Motor neuron (in vitro differentiated cells): ENCODE measurements at places on chromosomes 6 and 20.

DNA sequence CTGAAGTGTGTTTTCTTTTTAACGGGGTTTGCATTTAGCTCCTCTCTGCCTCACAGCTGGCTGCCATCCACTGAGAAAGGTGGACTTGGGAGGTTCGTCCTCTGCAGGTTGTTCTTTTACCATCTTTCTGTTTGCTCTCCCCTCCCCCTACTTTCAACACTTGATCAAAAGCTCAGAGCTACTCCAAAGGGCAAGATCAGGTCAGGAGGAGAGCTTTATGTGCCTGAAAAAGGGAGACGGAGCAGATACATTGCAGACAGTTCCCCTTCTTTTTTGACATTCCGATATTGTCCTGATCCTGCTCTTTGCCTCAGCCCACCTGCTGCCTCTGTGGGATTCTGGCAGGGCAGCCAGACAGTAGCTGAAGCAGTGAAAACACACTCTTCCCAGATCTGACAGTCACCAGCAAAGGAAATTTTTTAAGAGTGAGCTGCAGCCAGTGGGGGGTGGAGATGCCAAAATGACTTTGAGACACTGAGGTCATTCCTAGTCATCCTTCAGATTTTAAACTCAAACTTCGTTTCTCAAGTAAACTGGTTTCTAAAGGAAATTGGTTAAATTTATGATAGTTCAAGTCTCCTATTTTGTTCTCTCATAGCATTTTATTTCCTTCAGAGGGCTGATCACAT is 26.5 kb downstream of the SMLR1 start:
- no peak for ATAC-seq

DNA sequence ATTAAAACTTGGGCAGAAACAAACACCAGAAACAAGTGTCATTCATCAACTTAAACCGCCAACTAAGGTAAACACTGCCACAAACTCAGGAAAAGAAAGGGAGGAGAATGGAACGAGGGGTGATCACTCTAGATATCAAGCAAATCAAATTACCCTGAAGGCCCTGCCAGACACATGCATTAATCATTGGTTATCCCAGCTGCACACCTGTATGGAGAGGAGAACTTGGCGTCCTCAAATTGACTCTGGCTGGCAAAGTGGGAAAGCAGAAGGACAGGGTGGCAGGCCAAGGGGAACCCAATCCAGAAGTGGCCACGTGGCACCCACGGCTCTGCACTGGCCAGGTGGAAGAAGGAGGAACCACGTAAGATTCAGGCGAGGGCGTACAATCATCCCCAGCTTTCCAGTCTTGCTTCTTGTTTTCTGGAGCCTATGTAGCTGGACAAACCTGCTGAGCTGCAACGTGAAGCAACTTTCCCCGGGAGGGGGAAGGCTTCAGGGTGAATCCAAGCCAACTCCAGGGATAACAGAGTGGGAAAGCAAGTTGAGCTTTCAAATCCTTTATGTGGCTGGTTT is 156.2 kb upstream of the JARID2 start:
- no peak for ATAC-seq

- ATAC-seq = peak; percentile 35
Observed at GRCh38 chr6:147508866-147509608, 547 bp downstream of the SAMD5 start.

- no peak for ATAC-seq
Observed at GRCh38 chr20:55322745-55323144, 682.6 kb downstream of the CBLN4 start.

- no peak for ATAC-seq
Observed at GRCh38 chr20:17921774-17922173, 46.8 kb downstream of the SNX5 start.

DNA sequence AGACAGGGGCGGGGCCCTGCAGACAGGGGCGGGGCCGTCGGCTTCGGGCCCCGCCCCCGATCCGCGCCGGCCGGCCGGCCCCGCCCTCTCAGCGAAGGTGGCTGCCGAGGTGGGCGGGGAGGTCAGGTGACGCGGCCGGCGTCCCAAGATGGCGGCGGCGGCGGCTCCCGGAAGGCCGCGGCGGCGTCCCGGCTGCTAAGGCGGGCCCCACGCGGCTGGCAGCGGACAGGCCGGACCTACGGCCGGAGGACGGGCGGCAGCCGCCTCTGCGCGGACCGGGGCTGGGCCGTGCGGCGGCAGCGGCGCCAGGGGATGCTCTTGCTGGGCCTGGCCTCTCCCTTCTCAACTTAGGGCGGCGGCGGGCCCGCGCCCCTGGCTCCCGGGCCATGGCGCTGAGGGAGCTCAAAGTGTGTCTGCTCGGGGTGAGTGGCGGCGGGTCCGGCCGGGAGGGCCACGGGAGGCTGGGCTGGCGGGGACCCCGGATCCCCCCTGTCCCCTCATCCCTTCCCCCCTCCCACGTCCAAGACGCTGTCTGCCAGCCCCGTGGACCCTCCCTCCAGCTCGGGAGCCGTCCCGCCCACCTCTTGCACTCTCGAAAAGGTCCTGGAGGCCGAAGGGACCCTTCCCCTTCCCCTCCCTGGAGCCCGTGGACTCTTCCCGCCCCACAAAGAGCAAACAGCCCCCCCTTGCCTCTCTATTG is at the start of gene RAB22A:
Gene RAB22A, plus strand, starts transcription at position 125 of the 700 bp plus-strand sequence. Its CDS starts 262 bp downstream, at position 387.
- peak; percentile 89 for ATAC-seq

GRCh38 chr20:32441638-32442037 is 83.5 kb downstream of the ASXL1 start:
- no peak for ATAC-seq

DNA sequence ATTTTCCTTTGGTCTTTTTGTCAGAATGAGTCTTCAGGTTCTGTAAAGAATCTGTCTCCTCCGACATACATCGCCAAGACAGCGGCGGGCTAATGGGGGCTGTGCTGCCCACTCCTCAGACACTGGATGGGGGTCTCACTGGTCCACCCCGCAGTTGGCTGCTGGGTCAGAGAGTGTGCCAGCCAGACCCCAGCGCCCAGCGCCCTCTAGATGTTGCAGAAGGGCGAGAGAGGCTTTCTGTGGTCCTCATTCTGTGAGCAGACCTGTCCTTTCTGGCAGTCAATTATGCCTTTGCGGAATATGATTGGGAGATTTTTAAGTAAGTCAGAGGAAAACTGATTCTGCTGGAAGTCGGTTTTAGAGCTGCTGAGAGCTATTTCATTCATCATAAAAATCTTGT is 7.8 kb upstream of the CCR6 start:
- ATAC-seq = no peak

- ATAC-seq = no peak
Observed at GRCh38 chr20:43442282-43442880, 15.3 kb upstream of the SRSF6 start.

GRCh38 chr20:21021472-21021790 is 84.7 kb downstream of the LINC00237 start:
- ATAC-seq = no peak

GRCh38 chr6:117359581-117359980 is 66.2 kb downstream of the ROS1 start:
- ATAC-seq = no peak

GRCh38 chr20:57592263-57593092 is 27.7 kb downstream of the ZBP1 start:
- no peak for ATAC-seq

- ATAC-seq = peak; percentile 90
Observed at GRCh38 chr6:31203345-31203979, 33.0 kb upstream of the POU5F1 start.

GRCh38 chr20:17650301-17651128 is 31.5 kb downstream of the RRBP1 start:
- ATAC-seq = no peak

- no peak for ATAC-seq
Observed at GRCh38 chr6:148044261-148044751, 298.3 kb upstream of the SASH1 start.

- no peak for ATAC-seq
Observed at GRCh38 chr6:24568683-24569082, 73.9 kb downstream of the ALDH5A1 start.

DNA sequence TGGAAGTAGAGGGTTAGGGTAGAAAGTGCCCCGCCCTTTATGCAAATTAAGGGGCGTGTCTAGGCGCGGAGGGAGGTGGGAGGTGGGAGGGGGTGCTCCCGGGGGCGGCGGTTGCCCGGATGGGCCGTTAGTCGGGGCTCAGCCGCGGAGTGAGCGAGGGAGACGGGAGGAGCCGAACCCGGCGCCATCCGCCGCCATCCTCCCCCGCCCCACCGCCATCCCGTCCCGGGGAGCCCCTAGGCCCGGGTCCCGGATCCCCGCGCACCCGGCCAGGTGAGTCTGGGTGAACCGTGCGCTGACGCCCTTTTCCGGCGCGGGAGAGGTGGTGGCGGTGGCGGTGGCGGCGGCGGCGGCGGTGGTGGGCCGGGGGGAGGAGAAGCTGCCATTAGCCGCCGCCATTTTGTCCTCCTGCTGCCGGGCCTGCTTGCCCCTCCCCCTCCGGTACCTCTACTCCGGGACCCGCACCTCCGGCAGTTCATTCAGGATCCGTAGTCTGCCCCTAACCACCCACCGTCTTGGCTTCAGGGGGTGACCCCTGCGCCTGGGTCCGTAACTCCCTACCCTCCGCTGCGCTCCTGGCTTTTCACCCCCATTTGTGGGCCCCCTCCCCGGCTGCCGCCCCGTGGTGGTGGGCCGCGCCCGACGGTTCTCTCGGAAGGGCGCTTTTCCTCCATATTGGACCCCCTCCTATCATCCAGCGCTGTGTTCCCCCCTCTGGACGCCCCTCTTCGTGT is at the start of gene PRRC2A:
Gene PRRC2A, plus strand, starts transcription at position 130 of the 734 bp plus-strand sequence. CDS start 2,075 bp downstream, outside the sequence.
- ATAC-seq = peak; percentile 75

DNA sequence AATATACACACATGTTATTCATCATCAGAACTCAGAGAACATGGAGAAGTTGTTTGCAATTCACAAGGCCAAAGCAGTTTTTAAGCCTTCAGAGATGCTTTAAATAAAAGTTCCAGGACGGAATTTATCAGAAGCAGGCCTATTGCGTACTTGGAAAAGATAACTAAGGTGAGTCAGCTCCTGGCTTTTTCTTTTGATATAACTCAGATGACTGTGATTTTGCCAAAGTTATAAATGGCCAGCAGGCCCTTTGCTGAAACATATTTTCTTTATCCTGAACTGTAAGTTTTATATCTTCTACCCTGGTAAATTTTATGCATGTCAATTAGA is 55.0 kb upstream of the PLCB1 start:
- ATAC-seq = no peak

- ATAC-seq = no peak
Observed at GRCh38 chr6:138012682-138013081, 94.5 kb downstream of the PERP start.

DNA sequence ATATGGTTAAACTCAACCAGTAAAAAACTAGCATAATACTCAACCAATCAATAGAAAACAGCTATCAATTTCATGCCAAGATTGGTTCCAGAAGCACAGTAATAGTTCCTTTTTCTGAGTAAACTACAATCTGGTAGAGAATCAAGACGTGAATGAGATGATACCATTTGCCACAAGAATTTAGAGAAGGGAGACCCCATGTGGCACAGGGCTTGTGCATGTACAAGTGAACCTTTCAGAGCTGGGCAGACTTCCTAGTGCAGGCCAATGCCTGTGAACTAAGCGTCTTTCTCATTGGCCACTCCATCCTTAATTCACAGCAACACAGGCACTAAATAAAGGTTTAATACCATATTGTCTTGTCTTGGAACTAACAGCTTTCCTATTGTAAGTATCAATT is 213.5 kb downstream of the RFPL4B start:
- ATAC-seq = peak; percentile 43

DNA sequence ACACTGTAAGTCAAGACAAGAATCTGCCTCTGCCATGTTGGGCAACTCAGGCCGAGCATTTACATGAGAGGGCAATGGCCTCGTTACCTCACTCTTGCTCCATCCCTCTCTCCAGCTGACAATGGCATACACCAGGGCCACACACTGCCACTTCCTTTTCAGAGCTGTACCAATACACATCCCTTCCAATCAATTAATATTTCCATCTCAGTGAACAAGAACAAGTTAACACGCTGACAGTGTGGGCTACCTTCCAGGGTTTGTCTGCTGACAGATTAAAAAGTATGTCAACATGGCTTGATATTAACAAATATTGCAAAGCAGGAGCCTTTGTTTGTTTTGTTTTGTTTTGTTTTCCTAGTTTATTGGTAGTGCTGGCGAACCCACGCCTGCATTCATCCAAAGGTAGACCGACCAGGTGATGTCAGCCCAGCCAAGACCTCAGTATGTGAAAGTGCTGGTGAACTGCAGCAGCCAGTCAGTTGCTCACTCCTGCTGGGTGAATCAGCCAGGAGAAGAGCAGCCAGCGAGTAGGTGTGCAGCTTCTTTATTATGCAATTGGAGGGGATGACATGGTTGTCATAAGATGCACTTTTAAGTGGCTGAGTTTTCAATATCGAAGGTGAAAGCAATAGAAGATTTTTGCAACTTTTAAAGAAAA is 487.3 kb upstream of the JARID2 start:
- peak; percentile 63 for ATAC-seq

GRCh38 chr6:151002057-151002450 is 136.6 kb downstream of the MTHFD1L start:
- ATAC-seq = no peak
